ENCODE measurements at places on chromosomes 12 and 14.
A peak's percentile ranks its signal among the peaks of the same experiment; 100 is the strongest.

DNA sequence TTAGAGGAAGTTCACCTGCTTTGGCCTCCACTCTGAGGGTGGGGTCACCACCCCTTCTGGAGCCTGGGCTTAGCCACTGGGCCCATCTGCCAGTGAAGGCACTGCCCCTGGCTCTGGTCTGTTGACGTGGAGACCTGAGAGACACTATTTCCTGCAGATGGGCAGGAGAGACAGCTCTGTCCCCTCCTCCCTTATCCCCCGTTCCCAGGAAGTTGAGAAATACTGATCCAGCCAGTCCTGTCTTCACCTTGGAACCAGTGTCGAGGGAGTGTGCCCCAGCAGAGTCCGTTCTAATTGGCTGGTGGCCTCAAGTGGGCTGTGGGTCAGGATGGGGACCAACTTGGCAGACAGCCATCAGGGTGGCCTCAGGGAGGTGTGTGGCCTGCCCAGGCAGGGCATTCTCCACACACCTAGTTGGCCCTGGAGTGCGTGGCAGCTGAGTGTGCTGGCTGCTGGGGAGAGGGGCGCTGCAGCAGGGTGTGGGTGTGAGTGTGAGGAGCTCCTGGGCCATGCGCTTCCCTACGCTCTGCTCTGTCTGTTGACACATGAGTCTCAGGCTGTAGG, 25.4 kb downstream of the CLSTN3 start:
- DNase-seq: no peak

DNA sequence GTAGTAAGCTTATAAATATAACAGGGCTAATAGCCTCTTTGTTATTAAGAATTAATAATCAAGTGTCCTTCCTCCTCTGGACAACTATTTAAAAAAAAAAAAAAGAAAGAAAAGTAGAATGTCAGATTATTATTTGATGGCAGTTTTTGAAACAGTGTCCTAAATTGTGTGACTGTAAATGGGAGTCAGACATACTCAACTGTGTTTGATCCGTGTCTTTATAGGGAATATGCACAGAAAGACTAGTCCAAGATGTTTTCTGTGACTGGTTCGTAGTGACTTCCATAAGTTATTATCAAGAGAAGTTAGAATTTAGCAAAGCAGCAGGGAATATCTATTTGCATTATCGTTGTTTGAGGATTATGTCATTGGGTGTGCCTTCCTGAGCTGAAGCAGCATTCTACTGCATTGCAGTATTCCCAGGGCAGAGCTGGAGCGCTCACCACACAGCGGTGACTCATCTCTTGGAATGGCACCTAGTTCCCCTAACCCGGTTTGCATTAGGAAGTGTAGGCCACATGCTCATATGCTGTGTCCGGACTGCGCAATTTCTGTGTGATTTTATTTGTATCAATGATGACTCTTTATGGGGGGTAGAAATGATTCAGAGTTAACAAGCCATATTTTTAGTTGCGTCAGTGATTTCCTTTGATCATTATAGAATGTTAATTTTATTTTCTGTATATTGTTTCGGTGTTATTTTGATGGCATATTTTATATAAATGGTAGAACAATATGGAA, 7.9 kb downstream of the DYNC1H1 start:
- DNase-seq: peak; percentile 89

DNA sequence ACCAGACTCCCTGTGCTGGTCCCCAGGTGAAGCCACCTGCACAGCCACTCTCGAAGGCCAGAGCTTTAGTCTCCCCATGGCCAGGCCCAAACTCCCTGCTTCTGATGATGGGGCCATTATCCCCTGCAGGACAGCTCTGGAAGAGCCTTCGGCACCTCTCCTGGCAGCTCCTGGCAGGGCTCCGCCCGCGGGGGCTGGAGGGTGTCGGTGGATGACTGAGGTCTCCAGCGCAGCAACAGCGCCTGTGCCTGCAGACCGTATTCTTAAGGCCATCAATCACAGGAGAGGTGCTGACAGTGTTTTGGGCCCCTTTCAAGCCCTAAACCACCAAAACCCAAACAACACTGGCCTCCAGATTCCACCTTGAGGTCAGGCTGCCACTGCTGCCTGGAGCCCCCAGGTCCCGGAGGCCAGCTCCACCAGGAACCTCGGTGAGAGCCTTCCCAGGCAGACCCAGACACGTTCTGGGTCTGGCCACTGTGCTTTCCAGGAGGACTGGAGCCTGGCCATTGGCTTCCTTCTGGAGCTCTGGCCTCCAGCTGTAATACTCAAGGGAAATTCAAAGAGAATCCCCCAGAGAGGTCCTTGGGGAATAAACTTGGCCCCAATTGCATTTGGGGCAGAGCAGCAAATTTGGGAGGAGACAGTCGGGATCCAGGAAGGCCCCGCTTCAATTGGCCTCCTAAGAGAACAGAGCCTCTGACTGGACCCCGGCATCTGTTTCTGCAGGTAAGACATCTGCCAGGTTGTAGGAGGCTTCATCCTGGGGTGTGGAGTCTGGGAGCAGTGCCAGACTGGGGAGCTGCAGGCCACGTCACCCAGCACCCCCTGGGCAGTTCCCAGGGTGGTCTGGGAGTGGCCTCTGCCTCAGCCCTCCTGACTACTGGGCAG, 210.6 kb upstream of the RTL1 start:
- no peak for DNase-seq

- no peak for DNase-seq
Measured at GRCh38 chr14:44530475-44530874, 23.4 kb upstream of the FSCB start.

DNA sequence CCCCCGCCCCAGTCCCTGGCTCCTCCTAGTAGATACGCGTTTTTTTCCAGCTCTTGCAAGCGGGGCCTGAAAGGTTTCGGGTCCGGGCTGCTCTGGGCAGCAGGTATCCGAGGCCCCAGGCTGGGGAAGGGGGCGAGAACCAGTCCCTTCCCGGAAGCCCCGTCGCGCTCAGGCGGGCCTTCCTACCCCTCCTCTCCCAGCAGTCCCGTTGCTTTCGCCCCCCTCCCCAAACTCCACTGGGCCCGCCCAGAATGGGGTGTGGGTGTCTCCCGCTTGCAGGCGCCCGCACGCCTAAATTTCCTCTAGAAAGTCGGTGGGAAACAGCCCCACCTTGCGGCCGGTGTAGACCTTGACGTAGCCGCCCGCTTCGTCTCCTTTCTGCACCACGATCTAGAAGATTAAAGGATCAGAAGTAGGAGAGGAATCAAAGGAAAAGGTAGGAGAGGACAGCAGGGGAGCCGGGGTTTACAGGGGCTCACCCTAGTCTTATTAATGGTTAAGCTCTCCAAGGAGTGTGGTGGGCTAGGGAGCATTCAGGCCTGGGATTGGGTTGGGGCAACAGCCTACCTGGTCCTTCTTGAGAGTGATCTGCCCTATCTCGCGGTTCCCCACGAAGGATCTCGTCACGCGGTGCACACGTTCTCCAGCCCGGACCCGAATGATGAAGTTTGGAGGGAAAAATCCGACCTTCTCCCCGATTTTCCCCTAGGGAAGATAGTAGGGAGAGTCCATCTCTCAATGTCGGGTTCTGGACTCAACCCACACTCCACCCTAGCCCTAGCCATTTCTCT, 7.3 kb downstream of the STAC3 start:
- DNase-seq: peak; percentile 78

- no peak for DNase-seq
Measured at GRCh38 chr12:131415781-131416180, 295.1 kb upstream of the SFSWAP start.

DNA sequence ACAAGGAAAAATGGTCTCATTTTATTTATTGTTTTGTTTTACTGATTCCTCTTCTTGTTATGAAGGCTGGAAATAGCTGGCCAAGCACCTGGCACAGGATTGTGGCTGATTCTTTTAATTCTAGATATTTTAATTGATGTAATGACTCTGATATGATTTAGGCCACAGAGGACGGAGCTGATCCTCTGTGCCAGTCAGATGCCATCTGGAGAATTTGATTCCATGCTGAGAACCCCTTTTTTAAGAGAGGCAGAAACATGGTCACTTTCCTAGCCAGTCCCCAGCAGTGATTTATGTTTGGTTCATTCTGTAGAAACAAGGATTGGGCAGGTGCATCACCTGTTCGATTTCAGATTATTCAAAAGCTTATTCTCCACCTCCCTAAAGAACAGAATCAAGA, 77.6 kb downstream of the STAB2 start:
- no peak for DNase-seq

GRCh38 chr14:52563120-52563519, 10.5 kb downstream of the GPR137C start:
- no peak for DNase-seq

DNA sequence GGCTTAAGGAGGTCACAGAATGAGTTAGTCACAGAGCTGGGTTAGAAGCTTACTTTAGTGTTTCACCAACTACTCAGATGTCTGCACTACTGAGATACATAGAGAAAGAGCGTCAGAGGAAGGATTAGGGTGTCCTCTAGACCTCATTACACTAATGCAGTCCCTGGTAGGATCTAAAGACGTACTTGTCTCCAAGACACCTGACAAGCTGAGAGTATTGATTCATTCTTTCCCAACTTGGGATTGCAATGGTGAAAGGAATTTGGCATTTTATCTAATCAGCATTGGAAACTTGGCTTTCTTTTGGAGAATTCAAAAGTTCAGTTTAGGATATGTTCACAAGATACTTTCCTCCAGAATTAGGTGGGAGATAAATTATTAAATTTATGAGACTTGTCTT, 402.1 kb downstream of the ZFP36L1 start:
- no peak for DNase-seq

- no peak for DNase-seq
Measured at GRCh38 chr14:77763316-77763715, 2.4 kb upstream of the SNW1 start.

DNA sequence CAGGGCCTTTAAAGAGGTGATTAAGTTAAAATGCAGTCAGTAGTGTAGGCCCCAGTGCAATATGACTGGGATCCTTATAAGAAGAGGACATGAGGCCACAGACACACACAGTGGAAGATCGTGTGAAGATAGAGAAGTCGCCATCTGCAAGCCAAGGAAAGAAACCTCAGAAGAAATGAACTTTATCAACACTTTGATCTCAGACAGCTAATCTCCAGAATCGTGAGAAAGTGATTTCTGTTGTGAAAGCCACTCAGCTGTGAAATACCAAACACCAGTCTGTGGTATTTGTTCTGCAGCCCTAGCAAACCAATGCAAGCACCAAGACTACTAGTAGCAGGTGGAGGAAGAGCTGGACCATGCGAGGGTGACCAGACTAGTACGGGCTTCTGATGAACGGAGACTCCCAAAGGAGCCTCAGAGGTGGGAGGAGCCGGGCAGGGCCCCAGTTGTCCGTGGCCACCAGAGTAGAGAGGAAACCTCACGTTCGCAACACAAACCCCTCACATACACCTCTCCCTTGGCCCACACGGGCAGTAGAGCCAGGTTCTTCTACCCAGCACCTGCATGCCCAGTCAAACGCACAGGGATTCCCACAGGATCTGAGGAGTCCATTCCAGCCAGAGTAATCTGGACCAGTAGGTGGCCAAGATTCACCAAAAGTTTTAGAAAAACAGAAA, 243.0 kb downstream of the TTC8 start:
- no peak for DNase-seq

- DNase-seq: no peak
Measured at GRCh38 chr14:75213172-75213571, 36.8 kb upstream of the TMED10 start.

GRCh38 chr12:68632486-68632885, 21.8 kb downstream of the RAP1B start:
- DNase-seq: no peak

GRCh38 chr12:20631711-20632110, 63.4 kb upstream of the SLCO1C1 start:
- no peak for DNase-seq

DNA sequence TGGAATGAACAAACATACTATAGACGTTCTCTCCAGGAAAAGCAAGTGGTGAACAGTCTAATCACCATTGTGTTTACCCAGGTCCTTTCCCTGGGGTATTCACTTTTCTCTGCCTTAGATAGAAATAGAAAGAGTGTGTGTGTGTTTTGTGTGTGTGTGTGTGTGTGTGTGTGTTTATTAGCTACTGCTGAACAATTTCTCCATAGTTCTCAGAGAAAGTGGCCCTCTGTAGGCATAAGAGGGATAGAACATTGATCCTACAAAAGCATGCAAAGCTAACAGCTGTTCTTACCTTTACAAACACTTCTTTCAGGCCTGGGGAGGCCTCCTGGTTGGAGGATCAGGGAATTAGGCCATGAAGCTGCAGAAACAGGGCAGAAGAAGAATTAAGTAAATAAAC, 665.7 kb upstream of the TBX3 start:
- no peak for DNase-seq

DNA sequence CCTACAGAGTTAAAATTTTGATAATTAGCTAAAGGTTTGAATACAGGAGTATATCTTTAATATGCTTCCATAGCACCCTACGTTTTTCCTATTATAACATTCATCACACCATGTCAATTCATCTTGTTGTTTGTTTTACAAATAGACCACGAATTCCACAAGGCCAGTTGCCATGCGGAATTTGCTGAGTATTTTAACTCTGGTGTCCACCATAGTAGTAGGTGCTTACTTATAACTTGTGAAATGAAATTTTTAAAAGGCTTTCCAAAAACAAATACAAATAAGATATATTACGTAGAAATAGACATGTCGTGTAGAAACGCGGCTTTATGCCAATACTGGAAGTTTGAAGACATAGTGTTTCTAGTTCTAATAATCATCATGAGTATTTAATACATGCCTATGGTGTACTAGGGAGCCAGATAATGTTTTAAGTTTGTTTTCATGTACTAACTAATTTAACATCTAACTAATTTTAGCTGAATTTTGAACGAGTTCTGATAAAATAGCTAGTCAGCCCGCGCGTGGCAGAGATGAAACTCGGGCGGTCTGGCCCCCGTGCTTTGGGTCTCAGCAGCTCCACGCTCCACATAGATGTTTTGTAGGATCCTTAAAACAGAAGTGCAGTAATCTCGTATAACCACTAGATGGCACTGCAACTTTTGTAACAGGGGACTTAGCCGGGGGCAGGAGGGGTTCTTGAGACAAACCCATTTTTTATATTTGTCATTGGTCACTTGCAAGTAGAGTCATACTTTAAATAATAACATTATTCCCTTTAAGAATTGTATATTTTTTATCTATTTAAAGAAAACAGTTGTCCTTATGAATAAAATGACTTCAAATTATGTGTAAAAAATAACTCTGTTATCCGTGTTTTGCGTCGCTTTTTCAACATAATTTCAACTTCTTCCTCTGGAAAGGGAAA, 10.2 kb downstream of the CD69 start:
- DNase-seq: peak; percentile 48

GRCh38 chr12:26845057-26845666, 12.2 kb upstream of the ITPR2 start:
- peak; percentile 74 for DNase-seq

DNA sequence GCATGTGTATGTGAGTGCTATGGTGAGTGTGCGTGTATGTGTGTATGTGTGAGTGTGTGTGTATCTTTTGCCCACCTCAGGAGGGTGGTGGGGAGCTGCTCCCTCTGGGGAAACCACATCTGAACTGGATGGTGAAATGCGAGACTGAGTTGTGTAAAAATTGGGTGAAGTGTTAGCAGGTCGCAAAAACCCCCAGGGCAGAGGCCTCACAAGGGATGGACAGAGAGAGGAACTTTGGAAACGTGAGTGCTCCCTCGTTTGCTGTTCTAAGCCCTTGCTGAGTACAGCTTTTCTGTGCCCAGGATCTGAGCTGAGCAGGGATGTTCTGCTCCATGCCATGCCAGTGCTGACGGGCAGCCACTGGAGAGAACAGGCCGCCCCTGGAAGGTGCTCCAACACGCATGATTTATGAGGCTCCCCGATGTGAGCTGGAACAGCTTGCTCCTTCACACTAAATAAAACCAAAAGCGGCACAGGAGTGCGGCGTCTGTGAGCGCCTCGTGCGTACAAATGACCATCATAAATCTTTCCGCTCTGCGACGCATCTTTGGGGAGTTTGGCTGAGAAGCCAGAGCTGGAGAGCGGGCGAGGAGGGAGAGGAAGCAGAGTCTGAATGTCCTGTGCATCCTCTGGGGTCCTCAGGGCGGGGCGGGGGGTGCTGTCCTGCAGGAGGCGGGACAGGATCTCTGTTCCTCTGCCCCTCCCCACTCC, 14.1 kb upstream of the GALNT9 start:
- DNase-seq: no peak

All from heart right ventricle (tissue), 16 donors.